Fibroblast of skin of abdomen (primary cell): ENCODE measurements at places on chromosomes 1 and 21.

DNA sequence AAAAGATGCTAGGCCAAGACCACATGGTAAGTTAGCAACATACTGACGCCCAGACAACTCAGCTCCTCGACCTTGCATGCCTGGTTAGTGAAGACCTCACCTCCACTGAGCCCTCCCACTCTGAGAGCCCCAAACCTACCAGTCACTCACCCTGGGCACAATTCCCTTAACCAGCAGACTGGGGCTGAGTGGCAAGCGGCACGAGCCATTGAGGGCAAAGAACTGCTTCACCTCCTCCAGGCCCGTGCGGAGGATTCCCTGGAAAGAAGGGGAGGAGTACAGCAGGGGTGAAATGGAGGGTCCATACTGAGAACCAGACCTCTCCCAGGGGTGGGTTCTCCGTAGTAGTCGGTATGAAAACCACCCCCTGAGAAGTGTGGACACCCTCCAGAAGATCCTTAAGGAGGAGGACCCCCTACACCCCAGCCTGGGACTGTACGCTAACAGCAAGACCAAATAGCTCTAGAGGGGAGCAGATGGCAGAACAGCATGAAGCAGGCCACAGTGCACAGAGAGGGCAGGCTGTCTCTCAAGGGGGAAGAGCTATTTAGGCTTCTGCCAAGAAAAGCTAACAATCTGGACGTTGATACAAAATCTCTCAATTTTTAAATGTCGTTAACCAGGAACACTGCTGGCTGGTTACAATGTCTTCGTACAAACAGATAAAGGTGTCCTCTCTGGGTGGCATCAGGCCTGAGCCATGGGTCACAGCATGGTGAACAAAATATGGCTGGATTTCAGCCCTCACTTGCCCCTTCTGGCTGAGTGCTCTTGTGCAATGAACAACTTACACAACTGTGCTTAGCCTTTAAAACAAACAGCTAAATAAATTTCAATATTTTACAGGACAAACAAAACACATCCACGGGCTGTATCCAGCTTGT, 31.0 kb upstream of the PPP1R15B start:
- no peak for DNase-seq

DNA sequence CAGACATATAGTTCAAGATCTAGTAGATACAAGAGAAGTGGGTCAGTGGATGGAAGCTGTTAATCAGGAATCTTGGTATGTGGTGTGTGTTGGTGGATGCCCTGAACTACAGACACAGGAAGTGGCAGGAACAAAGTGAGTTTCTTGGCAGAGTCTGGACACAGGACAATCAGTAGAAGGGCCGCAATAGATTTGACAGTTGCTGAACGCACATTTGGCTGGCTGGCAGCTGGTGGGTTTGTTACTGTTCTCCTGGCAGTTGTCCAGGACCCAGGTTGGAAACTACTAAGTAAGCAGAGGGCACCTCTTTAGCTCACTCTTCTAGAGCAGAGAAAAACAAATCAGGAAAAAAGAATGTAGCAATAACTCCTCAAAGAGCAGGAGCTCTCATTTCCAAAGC, 13.2 kb downstream of the KRTAP26-1 start:
- DNase-seq = no peak

DNA sequence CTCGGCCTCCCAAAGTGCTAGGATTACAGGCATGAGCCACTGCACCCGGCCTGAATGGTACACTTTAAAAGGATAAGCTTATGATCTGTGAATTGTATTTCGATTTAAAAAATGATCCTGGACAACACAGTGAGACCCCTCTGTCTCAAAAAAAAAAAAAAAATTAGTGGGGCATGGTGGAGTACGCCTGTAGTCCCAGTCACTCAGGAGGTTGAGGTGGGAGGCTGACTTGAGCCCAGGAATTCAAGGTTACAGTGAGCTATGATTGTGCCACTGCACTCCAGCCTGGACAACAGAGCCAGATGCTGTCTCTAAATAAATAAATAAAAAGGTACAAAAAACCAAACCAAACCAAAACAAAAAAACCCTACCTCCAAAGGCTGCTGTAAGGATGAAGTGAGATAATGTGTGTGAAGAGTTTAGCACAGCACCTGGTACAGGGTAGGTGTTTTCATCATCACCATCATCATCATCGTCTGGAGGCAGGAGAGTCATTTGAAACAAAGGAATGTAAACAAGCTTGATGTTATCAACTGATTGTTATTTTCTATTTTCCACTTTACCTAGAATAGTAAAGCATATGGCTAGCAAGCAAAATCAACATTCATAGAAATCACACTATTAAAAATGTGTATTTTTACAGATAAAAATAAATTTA, 22.5 kb upstream of the HTR1D start:
- DNase-seq = no peak

DNA sequence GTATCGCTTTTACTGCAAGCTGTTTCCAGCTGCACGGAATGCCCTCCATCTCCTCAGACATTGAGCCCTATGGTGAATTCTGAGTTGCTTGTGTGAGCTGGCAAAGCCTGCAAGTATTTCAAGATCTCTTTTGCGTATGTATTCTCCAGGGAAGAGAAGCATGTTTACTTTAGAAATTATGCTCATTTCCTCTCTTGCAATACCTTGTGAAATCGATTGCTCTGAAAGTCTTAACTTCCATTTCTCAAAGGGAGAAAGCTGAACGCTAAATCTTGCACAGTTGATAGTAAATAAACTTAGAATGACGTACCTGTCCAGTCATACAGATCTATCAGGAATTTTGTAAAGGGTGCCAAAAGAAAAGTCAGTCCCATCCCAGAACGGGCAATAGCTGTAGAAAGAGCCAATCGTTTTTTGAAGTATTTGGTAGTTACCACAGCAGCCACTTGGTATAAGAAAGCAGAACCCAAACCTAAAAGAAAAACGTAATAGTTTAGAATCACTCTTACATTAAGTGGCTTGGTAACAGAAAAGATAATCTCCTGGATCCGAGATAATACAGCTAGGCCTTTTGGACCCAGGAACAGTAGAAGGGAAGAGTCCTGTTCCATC, 10.0 kb downstream of the SLC16A4 start:
- DNase-seq = peak; percentile 24

GRCh38 chr21:45264912-45265515, 22.7 kb downstream of the POFUT2 start:
- no peak for DNase-seq

GRCh38 chr1:87785386-87785785, 456.7 kb downstream of the LMO4 start:
- no peak for DNase-seq

- DNase-seq = no peak
Observed at GRCh38 chr1:245060684-245061374, 94.0 kb upstream of the KIF26B start.

DNA sequence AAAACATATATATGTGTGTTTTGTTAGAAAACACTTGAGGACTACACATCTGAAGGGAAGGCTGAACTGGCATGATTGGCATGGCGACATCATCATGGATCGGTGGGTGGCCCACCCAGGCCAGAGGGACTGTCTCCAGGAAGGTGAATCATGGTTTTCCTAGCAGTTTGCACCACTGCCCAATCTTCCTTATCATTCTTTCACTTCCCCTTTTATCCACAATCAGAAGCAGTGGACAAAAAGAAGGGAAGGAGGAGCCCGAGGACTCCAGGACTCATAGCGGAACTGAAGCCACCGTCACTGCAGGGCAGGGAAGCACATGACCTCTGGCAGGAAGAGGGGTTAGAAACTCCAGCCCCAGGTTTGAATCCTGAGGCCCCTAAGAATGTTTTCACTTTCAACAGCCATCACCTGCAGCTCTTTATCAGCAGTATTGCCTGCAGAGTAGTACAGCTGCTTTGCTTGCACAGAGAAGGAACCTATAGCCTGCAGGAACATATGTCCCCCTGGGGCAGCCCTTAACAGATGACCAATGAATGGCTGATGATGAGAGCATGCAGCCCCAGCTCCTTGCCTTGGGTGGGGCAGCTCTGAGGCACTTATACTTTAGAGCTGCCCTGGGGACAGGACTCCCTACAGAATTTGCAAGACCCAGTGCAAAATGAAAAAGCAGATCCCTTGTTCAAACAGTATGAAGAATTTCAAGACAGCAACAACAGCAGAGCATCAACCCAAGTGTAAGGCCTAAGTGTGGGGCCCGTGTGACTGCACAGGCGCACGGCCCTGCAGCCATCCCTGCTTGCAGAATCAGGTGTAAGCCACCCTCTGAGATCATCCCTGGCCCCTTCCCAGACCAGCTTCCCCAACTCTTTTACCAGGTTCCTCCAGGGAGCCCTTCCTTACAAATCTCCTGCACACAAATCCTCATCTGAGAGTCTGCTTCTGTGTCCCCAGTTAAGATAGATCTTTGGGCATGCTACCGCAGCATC, 241.8 kb upstream of the IRF2BP2 start:
- no peak for DNase-seq

DNA sequence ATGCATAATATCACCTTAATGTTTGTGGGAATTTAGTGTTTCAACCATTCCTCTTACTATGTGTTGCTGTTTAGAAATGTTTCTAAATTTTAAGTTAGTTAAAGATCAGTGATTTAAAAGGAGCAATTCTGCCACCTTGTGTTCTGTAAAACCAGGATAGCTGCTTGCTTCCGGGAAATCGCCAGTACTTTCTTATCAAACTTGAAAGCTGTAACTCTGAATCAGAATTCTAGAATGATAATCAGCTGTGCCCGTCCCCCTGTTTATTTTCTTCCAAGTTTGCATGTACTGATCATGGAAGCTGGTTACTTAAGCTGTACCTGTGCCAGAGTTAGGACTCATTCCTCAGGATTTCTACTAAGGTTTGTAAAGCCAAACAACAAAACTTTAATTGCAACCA, 656.4 kb downstream of the LTN1 start:
- peak; percentile 90 for DNase-seq

DNA sequence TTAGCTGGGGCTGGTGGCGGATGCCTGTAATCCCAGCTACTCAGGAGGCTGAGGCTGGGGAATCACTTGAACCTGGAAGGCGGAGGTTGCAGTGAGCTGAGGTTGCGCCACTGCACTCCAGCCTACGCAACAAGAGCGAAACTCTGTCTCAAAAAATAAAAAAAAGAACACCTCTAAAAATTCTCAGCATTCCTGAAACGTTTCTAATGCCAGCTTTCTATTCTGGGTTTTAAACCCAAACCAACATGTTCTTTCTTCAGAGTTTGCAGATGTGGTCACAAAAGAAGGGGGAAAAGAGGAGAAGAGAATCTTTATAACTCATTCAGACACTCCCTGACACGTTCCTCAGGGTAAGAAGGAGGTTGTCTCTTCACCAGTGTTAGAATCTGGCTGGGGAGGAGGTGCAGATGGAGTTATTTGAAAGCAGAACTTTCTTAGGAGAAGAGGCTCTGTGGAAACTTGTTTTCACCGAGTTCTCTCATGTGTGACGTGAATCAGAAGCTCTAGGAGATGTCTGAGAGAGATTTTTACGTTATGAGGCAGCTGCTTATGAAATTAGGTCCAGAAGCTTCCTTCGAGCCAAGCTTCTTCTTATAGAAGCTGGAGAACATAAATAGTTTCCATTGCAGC, 17.8 kb upstream of the CNR2 start:
- peak; percentile 73 for DNase-seq

GRCh38 chr1:247054992-247055415, 23.6 kb downstream of the ZNF670 start:
- DNase-seq = no peak

DNA sequence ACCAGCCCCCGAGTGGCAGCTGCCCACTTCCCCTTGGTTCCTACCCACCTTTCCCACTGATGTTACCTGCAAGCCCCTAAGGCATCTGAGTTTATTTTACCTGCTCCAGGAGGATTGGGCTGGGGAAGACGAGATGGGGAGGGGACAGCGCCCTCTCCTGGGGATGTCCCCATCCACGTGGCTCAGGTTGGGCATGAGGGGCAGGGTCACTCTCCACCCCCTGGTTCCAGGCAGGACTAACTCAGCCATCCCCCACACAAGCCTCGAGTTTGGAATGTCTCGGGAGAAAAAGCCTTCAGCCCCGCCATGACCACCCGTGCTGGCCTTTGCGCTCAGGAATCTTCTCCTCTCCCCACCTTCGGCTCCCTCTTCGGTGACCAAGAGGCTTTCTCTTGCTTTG, 90.0 kb downstream of the ARHGEF10L start:
- no peak for DNase-seq

- DNase-seq = no peak
Observed at GRCh38 chr1:78155121-78155520, 109.4 kb downstream of the GIPC2 start.

DNA sequence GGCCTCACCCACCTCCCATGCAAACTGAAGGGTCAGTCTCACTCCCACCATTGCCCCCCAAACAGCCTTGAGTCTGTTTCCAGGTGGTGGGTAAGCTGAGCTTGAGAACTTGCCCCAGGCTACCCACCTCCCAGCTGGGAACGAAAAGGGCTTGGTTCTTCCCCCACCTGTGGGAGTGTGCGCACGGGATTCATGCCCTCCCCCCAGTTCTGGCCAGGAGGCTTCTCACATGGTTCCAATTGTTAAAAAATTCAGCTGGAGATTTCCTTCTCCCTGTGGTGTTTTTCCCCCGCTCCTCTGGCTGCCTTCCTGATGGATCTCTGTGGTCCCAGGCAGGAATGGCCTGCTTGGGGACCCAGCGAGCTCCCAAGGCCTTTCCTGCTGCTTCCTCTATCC, 81.8 kb upstream of the C21orf91 start:
- no peak for DNase-seq

DNA sequence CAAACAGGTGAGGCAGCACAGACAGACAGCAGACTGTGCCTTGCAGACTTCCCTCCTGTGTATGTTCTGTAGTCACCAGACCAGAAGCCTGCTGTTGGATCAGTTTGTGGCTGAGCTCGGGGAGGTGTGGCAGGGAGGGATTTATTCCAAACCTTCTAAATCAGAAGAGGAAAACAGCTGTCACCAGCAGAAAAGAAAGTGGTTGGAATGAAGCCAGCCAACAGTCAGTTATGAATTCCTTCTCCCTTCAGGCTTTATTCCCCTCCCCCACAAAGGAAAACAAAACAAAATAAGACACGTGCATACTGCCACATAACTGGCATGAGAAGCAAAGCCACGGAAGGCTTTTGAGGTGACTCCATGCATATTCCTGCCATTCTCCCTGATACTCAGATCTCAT, 19.0 kb upstream of the PIGV start:
- peak; percentile 81 for DNase-seq

DNA sequence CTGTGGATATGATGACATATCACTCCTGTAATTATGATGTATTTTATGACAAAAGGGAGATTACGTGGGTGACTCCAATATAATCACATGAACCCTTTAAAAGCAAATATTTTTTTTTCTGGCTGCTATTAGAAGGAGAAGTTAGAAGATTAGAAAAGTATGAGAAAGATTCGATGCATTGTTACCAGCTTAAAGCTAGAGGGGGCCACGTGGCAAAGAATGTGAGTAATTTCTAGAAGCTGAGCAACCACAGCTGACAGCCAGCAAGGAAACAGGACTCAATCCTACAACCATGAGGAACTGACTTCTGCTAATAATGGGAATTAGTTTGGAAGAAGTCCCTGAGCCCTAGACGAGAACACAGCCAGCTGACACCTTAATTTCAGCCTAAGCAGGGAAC, 56.3 kb upstream of the C1orf87 start:
- DNase-seq = peak; percentile 62

DNA sequence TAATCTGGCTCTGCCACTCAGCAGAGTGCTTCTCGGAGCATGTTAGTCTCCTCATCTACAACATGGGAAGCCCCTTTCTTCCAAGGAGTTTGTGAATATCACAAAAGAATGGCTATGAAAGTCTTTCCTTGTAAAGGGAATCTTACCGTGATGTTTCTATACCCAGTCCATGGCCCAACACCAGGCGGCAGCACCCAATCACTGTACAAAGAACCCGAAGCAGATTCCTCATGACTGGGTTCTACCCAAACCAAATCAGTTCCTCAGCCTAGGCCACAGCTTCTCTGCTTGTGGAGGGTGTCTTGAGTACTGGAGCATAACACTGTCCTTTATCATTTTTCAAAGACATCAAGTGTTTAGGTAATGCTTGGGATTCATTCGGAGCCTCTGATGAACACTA, 16.6 kb upstream of the SLFNL1 start:
- no peak for DNase-seq

GRCh38 chr21:44512496-44513388, 27.3 kb downstream of the KRTAP10-1 start:
- no peak for DNase-seq
